NCI-H2081 treated with DMSO at 0.1 percent for 48 hours (cell line): ENCODE measurements at places on chromosomes 3 and 15.

DNA sequence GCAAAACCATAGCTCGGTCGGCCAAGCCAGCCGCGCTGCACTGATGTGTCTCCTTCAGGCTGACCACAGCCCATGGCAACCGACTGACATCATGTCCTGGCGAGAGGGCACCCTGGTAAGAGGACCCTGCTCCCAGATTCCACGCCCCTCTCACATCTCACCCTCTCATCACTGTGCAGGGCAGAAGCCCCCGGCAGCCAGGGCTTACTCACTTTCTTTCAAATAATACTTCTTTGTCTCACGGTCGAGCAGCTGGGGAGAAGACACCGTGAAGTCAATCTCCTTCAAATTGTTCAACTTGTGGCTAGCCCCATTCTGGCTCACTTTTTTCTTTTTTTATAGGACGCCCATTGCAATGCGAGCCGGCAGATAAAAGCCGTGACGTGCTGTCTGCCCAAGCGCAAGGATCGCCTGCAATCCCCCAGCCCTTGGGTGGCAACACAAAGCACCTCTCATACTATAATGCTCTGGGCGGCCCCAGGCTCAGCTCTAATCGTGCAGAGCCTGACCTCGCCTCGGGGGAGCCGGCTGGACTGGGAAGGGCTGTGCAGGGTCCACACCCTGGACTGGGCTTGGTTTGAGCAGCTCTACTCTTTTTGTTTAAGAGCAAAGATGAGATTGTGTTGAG lies 33.6 kb downstream of the VGLL4 start:
- no peak for DNase-seq

GRCh38 chr3:192861972-192862371 lies 55.7 kb downstream of the MB21D2 start:
- DNase-seq = no peak

DNA sequence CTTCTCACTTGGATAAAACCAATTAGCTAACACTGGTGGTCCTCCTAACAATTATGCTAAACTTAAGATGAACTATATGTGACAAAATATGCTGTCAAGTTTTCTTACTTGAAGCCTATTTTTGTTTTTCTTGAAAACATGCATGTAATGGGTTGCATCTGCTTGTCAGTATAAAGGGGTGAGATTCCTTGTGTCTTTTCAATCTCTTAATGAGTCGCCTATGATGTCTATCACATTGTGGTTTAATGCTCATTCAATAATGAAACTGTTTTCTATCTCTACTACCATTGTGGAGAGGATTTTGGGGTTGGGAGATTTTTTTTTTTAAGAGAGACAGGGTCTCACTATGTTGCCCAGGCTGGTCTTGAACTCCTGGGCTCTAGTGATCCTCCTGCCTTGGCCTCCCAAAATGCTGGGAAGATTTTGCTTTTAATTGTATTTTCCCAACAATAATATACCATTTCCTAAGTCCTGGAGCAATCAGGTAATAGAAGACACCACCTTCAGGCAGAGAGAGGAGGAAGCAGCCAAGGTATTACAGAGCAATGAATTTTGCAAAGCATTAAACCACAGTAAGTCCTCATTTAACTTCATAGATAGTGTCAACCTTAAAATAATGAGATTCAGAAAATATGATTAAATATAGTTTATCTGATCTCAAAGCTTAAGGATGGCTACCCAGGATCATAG lies 17.4 kb upstream of the TRMT10C start:
- no peak for DNase-seq

GRCh38 chr15:27769652-27770051 lies 329.5 kb downstream of the OCA2 start:
- DNase-seq = no peak

- DNase-seq = no peak
Observed at GRCh38 chr15:71374607-71375352, 259.5 kb downstream of the THSD4 start.

GRCh38 chr15:68709876-68710275 lies 110.8 kb downstream of the ANP32A start:
- no peak for DNase-seq
